ENCODE measurements at places on chromosomes 7 and 10.

DNA sequence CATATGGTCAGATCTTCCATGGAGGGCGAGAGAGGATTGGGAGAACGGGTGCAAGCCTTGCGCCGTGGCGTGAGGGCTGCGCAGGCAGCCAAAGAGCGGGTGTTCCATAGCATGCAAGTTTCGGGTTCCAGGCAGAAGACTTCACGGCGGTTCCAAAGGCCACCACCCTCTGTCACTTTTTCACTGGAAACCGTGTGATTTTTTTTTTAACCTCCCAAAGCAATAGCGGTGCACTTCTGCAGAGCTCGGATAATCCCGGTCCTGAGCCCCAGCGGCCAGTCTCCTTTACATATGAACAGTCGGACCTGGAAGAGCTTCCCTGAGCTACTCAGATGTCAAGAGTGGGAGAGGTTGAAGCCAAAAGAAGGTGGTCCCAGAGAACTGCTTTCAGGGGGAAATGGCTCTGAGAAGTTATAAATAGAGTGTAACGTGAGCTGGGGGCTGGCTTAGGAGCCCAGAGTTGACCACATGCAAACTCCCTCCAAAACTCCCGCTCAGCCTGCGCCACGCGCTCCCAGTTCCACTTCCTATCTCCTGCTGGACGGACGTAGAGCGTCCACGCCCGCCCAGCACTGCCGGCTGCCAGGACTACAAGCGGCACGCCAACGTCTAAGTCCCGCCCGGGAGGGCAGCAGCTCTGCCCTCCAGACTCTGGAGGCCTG lies at the start of gene MEOX2:
MEOX2 (minus strand) TSS at position 389 of the 662 bp plus-strand sequence; CDS start at position 108, 281 bp downstream.
- DNase-seq: no peak

GRCh38 chr10:60753817-60754216 lies 24.5 kb upstream of the CDK1 start:
- DNase-seq: no peak

DNA sequence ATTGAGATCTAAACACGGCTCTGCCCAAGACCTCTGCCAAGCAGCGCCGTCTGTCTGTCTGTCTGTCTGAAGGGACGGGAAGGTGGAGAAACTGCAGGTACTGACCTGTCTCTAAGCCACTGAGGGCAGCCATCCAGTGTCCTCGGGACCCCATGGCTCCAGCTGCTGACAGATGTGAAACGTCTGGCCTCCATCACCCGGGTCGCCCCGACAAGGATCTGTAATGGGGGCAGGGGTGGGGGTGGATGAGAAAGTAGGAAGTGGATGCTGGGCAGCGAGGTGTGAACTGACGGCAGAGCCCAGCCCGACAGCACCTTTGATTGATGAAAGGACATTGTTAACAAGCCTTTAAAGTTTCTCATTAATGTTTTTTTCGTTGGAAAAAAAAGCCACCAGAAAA lies 193.1 kb downstream of the EBF3 start:
- no peak for DNase-seq

- DNase-seq: no peak
These were observed 120.7 kb downstream of the COL28A1 start for GRCh38 chr7:7414791-7415603.

DNA sequence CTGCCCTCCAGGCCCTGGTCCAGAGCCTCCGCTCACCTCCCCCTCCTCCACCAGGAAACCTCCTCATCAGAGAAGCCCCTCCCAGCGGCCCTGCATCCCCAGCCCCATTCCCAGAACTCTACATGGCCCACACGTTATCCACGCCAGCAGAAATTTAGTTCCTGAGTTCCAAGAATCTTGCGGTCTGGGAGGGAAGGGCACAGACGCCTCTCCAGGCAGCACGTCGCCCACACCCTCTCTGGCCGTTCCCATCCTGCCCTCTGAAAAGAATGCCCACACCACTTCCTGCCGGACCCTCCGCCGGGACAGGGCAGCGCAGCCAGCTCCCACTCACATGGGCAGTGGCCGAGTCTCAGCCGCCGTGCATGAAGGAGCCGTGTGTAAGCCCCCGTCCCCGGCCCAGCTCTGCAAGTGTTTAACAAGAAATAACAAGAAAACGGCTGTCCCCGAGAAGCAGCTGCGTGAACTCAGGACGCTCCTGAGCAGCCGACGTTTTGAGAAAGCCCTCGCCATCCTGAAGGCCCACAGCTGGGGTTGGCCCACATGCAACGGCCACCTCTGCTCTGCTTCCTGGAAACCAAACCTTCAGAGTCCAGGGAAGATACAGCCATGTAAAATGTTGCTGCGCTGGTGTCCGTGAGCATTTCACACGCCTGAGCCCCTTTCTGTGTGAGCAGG lies 17.4 kb downstream of the ADGRA1 start:
- DNase-seq: no peak

- DNase-seq: no peak
These were observed 20.9 kb upstream of the JAKMIP3 start for GRCh38 chr10:132044803-132045202.

- no peak for DNase-seq
These were observed 43.5 kb upstream of the CACUL1 start for GRCh38 chr10:118798231-118798662.

GRCh38 chr10:102613785-102614184 lies 30.5 kb upstream of the TRIM8 start:
- no peak for DNase-seq

DNA sequence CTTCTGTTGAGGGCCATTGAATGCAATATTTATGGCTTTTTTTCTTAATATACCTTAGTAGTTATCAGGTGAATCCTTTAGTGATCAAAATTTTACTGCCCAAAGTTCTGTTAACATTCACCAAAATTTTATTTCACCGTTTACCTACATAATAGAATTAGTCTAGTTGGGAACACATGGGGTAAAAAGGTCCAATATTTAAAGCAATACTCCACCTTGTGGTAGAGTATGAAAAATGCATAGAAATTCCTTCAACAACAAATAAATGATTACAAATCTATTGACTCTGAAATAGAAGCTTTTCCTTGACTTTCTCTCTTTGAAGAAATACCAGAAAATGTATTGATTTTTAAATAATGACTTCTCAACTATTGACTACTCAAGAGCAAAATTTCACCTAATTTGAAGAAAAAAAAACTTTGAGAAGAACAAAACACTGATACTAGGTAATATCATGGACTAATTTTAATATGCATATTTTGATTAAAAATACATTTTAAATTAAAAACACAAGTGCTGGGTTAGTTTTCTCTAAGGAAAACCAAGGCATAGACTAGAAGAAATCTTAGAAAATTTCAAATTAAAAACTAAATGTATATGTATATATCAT lies 43.3 kb downstream of the POLR1F start:
- DNase-seq: peak; percentile 13

- DNase-seq: no peak
These were observed 115.7 kb downstream of the TPK1 start for GRCh38 chr7:144720149-144720548.

- DNase-seq: no peak
These were observed 3.9 kb upstream of the CUX1 start for GRCh38 chr7:101813402-101814019.

GRCh38 chr7:46032942-46033341 lies 111.9 kb upstream of the IGFBP3 start:
- no peak for DNase-seq

GRCh38 chr10:32241946-32242345 lies 105.0 kb downstream of the EPC1 start:
- DNase-seq: no peak

- no peak for DNase-seq
These were observed 6.2 kb downstream of the PAXIP1 start for GRCh38 chr7:154996756-154997155.

- no peak for DNase-seq
These were observed 14.5 kb upstream of the FRMD4A start for GRCh38 chr10:14345262-14345661.

DNA sequence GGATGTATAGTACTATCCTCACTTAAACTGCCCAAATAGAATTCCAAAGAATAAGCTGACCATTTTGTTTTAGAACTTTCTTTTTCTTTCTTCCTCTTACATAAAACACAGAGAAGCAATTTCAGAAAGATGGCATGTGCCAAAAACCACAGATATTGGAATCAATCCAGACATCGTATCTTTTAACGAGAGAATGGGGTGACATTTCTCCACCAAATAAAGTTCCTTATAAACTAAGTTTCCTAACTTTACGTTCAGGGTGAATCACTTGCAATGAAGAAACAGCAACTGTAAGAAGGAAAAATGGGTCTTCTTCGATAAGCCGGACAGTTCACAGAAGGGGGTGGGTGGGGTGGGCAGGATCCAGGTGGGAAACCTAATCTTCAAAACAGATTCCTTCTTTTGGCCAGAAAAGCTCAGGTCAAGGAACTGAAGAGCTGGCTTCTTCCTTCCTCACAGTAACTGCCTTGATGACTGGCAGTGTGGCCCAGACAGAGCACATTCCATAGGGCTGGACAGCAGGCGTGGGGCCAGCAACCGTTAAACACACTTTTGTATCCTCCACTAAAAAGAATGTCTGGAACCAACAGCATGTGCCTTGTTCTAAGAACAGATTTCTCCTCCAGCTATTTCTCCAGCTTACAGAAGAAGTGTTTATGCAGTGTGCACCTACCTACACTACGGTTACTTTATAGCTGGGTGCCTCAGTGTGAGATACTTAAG lies 31.5 kb downstream of the CREB3L2 start:
- no peak for DNase-seq

DNA sequence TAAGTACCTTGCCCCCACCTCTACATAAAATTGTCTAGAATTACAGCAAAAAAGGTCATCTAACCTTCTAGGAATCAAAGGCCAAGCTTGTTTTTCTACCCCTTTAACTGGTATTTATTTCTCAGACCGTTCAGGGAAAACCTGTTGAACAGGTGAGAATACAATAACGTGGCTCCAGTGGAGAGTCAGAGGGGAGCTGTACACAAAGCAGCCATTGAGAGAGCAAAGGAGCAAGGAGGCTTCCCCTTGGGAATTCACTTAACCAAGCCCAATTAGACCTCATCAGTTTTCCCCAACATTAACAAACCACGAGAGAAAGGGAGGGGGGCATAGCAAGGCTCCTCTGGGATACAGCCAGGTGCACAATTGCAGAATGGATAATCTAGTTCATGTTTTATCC lies 101.9 kb downstream of the ELMO1 start:
- DNase-seq: no peak

- DNase-seq: no peak
These were observed 1.5 kb upstream of the FERD3L start for GRCh38 chr7:19146699-19147098.

DNA sequence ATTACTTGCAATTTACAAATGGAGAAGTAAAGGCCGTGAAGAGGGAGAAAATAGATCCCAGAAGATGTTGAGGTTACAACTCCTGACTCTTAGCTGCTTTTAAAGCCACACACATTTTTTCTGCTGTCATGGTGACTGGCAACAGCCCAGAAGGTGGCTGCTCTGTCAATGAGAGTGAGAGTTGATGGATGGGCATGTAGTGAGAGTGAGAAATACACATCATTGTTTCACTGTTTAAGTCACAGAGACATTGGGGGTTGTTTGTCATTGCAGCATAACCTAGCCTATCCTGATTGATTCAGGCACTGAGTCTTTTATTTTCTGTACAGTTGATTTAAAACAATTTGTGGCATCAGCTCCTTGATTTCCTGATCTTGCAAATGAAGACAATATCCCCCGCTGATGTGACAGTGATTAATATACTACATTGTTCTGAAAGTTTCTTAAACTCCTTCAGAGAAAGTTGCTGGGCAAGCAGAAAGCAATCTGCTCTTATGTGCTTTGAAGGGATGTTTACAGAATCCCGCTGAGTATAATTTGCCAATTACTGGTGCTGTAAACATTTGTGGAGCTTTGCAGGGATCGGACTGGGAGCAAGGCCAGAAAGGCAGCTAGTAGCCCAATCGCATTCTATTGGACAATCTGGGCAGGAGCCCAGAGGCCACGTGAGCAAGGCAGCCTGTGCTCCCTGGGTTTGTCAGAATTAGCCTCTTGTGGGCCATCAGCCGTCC lies 229.6 kb downstream of the PRPF18 start:
- DNase-seq: no peak

- no peak for DNase-seq
These were observed 1080.6 kb upstream of the LRRN3 start for GRCh38 chr7:110010359-110010758.

- no peak for DNase-seq
These were observed 545 bp upstream of the AKR1E2 start for GRCh38 chr10:4825456-4825867.

- no peak for DNase-seq
These were observed 276.3 kb upstream of the KCND2 start for GRCh38 chr7:119996634-119997033.

GRCh38 chr10:1712314-1712713 lies 25.0 kb downstream of the ADARB2 start:
- DNase-seq: no peak

GRCh38 chr7:157406971-157407370 lies 70.2 kb downstream of the DNAJB6 start:
- no peak for DNase-seq

- DNase-seq: no peak
These were observed 475.4 kb upstream of the IGFBP3 start for GRCh38 chr7:46396481-46396880.

DNA sequence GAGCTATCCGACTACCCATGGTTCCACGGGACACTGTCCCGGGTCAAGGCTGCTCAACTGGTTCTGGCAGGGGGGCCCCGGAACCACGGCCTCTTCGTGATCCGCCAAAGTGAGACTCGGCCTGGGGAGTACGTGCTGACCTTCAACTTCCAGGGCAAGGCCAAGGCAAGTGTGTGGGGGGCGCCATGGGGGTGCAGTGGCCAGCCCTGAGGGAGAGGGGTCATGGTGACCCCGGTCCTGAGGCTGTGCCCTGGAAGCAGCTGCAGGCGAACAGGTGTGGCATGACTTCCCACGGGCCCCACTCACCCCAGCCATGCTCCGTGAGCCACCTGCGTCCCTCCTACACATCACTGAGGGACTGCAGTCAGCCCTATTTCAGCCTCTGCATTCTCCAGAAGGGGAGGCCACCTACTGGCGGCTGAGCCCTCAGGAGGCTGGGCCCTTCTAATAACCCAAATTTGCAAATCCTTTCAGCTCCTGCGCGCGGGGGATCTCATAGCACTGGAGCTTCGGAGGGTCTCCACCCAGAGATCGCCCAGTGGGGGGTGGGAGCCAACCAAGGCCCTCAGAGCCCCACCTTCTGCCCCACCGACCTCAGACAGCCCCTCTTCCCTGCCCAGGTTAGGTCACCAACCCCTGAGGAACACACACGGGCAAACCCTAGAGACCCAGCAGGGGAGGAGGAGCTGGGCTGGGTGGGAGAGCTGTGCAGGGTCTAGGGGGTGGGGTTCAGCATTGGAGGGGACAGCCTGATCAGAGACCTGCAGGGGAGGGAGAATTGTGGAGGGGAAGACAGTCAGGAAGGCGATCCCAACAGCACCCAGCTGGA lies 30.8 kb downstream of the SH2B2 start:
- DNase-seq: no peak

DNA sequence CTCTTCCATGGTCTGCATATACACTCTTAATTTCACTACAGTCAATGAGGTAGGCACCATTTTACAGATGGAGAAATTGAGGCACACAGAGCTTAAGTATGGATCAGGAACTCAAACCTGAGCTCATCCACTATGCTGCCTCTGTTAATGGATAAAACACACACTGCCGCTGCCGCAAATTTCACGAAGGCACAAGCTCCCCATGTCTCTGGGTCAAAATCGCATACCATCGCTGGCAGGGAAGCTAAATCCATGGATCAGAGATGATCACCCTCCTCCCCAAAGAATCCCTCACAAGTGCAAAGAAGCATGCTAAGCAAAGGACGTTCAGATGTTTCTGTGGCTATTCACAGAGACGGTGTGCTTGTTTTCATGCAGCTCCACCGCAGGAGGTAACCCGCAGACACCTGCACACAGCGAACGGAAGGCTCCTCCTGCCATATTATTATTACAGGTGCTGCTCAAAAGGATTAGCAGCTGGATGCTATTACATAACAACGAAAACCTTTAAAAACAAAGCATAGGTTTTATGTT lies 109.3 kb downstream of the UBE2H start:
- no peak for DNase-seq
